ENCODE measurements at places on chromosomes 6 and 20.

- DNase-seq: no peak
Observed at GRCh38 chr20:31875671-31876070, 5.2 kb downstream of the TTLL9 start.

GRCh38 chr6:160534050-160534696 lies 129.9 kb downstream of the LPA start:
- no peak for DNase-seq

DNA sequence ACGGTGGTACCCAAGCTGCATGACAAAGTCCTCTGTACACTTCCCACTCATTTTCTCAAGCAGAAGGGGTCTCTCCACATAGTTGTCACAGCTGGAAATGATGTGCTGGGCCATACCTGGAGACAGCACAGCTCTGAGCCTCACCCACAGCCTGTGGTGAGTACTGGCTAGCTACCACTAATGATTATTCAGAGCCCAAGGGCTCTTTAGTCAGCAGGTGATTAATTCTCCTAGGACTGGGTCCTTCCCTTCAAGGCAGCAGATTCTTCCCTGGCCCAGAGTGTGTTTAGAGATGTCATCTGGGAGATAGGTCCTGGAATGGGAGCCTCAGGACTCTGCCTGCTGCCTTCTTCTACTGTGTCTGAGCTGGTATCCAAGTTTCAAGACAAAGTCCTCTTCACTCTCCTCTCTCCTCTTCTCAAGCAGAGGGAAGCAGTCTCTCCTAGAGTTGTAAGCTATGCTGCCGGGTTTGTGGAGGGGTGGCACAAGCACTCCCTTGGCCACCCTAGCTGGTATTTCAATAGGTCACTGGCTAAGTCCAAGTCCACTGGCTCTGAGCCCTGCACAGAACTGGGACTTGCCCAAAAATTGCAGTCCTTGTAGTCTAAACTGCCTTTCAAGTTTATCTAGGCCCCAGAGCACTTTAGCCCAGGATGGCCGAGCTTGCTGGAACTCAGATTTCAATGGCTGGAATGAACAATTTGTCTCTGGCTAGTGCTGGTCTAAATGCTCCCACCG lies 49.8 kb upstream of the VGLL2 start:
- no peak for DNase-seq

GRCh38 chr6:54327631-54328030 lies 19.4 kb downstream of the TINAG start:
- no peak for DNase-seq

DNA sequence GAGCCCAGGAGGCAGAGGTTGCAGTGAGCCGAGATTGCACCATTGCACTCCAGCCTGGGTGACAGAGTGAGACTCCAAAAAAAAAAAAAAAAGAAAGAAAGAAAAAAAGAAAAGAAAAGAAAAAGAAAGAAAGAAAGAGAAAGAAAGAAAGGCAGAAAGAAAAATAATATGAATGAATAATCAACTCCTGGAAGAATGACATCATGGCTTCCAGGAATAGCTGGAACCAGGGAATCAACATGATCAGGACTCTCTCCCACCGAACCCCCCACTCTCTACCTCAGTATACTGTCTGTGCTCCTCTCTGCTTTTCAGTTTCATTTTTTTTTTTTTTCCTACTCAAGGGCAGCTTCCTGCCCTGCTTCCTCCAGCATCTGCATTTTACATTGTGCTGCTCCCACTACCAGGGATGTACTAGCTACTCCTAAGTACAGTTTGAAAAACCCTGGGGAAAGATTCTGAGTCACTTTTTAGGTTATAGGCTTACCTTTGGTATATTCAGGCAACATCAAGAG lies 19.7 kb upstream of the MTCL3 start:
- no peak for DNase-seq

- DNase-seq: peak; percentile 25
Observed at GRCh38 chr6:33967966-33968724, 164.3 kb upstream of the MLN start.

GRCh38 chr6:156508923-156509322 lies 268.3 kb upstream of the ARID1B start:
- no peak for DNase-seq

DNA sequence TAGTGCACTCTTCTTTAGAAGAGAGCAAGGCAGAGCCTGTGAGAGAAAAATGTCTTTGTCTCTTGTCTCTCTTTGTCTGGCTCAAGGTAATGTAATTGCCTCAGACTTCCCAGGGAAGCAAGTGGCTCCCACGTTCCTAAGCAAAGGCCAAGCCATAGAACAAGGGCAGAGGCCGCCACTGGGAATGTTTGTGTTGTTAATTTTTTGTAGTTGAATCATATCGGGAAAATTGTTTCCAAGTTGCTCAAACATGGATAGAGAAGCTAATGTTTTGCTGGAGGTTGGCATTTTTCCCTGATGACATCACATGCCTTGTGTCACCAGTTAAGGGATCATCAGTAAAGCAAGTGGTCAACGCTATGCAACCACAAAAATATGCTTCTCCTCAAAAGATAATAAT lies 211.5 kb upstream of the FOXA2 start:
- DNase-seq: peak; percentile 74

- DNase-seq: no peak
Observed at GRCh38 chr6:30922447-30922852, 8.4 kb downstream of the VARS2 start.

DNA sequence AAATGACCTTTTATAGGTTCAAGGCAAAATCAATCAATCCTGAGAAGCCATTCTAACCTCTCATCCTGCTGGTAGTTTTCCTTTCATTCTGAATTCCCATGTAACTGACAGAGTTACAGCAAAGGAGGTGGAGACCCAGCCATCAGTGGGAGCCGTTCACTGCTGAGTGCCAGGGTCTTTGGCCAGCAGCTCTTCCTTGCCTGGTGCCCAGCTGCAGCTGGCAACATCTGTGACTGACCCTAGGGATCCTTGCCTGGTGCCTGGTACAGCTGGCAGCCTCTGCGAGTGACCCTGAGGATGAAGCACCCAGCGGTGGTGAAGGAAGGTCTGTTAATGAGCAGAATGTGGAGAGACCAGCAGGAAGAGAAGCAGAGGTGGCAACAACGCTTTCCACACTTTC lies 314.6 kb downstream of the THBS2 start:
- DNase-seq: no peak

DNA sequence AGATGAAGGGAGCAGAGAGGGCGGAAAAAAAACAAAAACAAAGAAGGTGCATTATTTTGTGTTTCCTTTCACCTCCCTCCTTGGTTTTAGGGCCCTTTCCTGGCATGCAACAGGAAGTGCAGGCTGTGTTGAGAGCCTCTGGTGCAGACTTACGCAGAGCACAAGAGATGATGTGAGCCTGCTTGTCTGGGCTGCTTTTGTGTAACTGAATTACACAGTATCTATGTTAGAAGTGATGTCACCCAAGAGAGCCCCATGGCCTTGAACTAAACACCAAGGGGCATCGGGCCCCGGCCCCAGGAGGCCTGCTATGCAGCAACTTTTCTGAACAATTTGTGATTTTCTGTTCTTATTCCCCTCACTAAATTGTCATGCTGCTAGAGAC lies 25.5 kb downstream of the GNAS start:
- no peak for DNase-seq
